ENCODE measurements at places on chromosomes 13 and 19.

DNA sequence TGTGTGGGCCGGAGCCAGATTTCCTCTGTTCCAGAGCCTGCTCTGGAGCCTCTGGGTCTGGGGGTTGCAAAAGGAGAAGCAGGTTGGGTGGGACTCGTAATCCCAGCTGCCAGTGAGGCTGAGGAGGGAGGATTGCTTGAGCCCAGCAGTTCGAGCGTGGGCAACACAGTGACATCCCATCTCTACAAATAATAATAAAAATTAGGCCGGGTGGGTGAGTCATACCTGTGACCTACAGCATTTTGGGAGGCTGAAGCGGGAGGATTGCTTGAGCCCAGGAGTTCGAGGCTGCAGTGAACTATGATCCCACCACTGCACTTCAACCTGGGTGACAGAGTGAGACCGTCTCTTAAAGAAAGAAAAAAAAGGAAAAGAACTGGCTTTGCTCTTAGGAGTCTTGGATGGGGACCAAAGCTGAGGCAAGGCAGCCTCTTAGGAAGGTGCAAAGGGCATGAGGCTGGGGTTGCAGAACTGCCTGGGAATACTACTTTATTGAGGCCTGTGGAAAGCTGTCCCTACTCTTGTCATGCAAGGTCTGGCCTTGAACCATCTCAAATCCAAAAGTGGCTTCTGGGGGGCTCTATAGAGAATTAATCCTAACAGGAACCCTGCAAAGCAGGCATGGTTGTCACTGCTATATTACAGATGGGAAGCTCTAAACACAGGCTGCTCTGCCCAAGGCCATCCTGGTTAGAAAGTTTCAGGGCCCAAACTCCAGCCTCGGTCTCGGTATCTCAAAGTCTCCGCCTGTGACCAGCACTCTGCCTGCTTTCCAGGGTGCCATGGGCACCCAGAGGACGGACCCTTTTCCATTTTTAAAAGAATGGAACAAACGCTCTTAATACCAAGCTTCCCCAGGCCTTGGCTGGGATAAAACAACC lies 880 bp upstream of the C19orf12 start:
- peak; percentile 38 for DNase-seq

DNA sequence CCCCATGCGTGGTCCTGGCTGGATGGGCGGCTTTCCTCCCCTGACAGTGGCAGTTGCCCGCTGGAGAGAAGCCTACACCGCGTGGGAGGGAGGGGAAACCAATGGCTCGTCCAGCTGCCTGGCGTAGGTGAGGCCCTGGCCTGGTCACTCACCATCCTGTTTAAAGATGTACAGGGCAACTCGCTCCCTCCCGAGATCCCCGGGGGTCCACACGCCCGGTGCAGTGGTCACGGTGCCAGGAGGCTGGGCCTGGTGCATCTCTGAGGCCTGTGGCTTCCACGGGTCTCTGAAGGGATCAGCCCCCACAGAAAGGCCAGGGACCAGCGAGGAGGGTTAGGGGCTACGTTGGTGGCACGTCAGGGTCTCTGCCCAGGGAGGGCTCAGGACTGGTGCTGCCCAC lies 156.5 kb downstream of the KDM4B start:
- no peak for DNase-seq

DNA sequence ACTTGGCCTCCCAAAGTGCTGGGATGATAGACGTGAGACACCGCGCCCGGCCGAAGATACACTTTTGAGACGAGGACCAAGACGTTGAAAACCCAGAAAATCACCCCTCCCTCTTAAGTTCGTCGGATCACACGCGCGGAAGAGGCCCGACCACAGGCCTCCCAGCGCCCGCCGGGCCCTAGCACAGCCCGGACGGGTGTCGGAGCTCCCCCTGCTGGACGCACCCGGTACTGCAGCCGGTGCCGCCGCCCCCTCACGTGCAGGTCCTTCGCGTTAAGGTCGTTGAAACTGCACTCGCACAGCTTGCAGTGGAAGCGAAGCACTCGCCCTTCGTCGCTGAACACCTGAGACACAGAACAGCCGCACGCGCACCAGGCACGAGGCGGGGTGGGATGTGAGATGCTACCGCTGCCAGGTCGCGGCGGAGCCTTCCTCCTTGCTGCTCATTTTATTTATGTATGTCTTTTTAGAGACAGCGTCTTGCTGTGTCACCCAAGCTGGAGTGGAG lies 35.7 kb upstream of the MATK start:
- DNase-seq, result peak; percentile 20

DNA sequence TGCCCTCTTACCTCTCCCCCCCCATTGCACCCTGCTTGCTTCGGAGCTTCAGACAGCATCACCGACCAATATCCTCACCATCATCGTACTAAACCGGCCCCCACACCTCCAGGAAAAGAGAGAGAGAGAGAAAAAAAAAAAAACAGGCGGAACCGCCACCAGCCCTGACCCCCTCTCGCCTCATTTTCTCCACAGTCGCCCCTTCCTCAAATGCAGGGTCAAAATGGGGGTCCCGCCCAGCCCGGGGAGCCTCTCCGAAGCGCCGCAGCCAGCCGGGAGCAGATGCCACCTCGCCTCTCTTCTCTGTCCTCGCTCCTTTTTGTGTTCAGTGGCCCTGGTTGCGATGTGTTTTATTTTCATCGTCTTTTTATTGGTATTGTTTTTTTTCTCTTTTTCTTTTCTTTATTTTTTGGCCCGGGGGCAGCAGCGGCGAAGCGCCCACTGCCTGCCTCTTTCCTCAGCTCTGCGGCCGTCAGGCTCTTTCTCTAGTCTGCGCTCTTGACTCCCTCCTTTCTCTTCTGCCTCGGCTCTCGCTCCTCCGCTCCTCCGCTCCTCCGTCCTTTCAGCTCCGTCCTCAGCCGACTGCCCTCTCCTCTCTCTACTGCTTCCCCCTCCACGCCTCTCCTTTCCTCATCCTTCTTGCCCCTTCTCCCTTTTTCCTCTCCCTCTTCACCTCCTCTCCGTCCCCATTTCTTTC lies 41.4 kb downstream of the DEDD2 start:
- DNase-seq, result no peak

- DNase-seq, result no peak
Measured at GRCh38 chr13:53241891-53242348, 213.3 kb downstream of the OLFM4 start.

DNA sequence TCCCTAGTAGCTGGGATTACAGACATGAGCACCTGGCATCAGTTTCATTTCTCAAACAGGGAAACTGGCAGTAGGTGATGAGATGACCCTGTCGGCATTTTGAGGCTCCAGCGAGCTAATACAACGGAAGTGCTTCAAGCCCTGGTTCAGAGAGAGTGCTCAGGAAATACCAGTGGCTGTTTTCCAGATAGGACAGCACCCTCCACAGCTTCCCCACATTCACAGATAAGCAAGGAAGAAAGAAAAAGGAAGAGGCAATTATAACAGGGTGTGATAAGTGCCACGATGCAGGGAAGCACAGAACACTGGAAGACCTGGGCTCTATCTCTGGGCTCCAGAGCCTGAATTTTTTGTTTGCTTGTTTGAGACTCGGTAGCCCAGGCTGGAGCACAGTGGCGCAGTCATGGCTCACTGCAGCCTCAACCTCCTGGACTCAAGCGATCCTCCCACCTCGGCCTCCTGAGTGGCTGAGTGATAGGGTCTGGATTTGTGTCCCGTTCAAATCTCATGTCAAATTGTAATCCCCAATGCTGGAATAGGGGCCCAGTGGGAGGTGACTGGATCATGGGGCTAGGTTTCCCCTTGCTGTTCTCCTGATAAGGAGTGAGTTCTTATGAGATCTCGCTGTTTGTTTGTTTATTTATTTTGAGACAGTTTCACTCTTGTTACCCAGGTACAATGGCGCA lies 43.5 kb downstream of the PIN1 start:
- no peak for DNase-seq

DNA sequence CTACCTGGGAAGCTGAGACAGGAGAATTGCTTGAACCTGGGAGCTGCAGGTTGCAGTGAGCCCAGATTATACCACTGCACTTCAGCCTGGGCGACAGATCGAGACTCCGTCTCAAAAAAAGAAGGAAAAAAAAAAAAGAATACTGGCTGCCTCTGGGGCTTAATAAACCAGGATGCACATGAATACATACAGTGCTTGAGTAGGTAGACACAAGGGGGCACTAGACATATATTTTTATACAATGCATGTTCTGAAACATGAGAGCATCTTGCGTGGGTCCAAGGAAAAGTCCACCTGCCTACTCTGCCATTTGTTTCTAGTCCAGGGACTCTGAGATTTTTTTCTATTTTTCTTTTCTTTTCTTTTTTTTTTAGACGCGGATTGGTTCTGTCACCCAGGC lies 31.2 kb downstream of the KEAP1 start:
- peak; percentile 54 for DNase-seq

DNA sequence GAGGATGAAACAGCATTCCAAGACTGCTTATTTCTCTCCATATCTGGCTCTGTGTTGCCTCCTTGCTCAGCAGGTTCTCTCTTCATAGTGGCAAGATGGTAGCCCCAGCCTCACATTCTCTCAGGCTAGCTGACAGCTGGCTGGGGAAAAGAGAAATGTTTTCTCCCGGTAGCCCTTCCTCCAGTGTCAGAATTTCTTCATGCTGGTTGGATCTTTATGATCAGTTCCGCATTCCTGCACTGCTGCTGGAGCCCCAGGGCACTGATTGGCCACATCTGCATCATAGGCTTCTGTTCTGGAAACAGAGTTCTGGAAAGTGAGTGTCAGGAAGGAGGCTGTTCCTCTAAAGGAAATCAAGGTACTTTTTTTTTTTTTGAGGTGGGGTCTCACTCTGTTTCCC lies 24.6 kb downstream of the POP4 start:
- DNase-seq, result no peak

DNA sequence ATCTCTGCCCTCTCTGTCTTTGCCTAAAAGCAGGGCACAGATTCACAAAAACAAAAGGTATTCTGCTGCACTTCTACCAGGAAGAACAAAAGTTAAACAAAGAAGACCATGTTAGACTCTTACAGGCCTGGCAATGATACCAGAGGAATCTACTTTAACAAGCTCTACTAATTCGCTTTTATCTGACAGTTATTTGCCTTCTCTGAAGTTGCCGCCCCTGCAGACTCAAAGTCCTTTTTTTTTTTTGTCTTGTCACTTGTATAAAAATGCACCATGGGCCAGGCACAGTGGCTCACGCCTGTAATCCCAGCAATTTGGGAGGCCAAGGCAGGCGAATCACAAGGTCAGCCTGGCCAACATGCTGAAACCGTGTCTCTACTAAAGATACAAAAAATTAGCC lies 176.5 kb upstream of the UBL3 start:
- DNase-seq, result peak; percentile 60

DNA sequence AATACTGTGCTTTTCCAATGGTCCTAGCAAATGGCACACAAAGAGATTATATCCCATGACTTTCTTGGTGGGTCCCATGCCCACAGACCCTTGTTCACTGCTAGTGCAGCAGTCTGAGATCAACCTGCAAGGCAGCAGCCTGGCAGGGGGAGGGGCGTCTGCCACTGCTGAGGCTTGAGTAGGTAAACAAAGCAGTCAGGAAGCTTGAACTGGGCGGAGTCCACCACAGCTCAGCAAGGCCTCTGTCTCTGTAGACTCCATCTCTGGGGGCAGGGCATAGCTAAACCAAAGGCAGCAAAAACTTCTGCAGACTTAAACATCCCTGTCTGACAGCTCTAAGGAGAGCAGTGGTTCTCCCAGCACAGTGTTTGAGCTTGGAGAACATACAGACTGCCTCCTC lies 82.9 kb downstream of the ZNF737 start:
- DNase-seq, result no peak

GRCh38 chr13:21012211-21012610 lies 49.2 kb downstream of the LATS2 start:
- DNase-seq, result peak; percentile 12

DNA sequence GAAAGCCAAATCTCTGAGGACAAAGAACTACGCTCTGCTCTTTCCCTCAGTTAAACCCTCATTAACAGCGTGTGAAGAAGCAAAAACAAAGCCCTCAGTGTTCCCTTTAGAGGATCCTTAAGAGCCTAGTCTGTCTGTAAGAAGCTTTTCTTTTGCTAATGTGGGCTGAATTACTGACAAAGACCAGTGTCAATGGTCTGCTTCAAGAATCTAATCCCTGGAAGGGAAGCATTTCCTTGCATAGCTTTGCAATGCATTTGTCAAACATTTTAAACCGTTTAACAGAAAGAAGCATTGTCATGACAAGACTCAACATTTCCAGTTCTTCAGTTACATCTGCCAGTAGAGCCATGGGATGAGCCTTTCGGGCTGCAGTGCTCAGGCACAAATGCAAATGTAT lies 64.9 kb downstream of the EDNRB start:
- DNase-seq, result no peak

- no peak for DNase-seq
Measured at GRCh38 chr19:33344573-33344925, 29.0 kb upstream of the CEBPG start.

GRCh38 chr13:47046706-47047105 lies 149.9 kb upstream of the HTR2A start:
- no peak for DNase-seq

GRCh38 chr19:16027528-16027927 lies 48.8 kb upstream of the TPM4 start:
- no peak for DNase-seq

DNA sequence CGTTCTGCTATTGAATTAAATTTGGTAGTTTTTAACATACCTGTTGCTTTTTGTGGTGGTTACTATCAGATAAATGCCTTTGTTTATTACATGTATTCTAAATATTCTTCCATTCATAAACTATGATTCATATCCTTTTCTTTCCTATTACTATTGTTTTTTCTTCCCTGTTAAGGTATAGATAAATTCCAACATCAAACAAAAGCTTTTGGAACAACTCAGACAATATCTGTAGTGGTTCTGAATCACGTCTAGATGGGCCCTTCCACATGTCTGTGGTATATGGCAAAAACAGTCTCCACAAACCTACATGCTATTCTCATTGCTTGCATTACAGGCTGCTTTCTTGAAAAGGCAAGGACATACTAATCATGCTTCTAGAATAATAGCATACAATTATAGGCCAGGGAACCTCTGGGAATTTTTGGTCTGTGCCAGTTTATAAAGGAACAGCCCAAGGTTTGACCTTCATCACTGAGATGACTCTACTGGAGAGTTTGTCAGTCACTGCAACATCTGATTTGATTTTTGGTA lies 6.4 kb downstream of the LRCH1 start:
- DNase-seq, result no peak

DNA sequence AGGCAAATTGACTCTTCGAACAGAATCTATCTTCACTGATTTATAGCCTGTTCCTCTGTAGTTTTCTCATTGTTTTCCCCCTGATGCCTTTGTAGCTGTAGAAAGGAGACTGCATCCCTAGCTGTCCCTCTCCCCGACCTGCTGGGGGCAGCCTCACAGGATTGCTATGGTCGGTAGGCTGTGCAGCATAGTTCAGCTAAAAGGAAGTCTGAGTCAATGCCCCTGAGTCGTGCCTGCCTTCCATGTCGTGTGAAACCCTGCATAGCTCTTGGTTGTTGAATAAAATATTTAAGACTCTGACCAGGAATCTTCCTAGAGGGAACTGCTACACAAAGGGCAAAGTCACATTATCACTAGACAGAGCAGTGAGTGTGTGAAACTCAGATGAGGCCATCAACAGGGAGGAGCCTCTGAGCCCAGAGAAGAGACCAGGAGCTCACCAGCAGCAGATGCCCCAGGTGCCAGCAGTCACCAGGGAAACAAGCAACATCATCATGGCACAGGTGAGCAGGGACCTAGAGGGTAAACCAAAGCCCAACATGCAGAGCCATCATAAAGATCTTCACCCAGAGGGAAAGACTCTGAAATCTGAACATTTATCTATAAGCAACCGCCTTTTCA lies 108.4 kb upstream of the NBEA start:
- no peak for DNase-seq
